Substantia nigra (tissue), 51 donors: ENCODE measurements at places on chromosomes 1 and 21.

GRCh38 chr1:243596431-243597062 is 253.5 kb downstream of the AKT3 start:
- no peak for DNase-seq

DNA sequence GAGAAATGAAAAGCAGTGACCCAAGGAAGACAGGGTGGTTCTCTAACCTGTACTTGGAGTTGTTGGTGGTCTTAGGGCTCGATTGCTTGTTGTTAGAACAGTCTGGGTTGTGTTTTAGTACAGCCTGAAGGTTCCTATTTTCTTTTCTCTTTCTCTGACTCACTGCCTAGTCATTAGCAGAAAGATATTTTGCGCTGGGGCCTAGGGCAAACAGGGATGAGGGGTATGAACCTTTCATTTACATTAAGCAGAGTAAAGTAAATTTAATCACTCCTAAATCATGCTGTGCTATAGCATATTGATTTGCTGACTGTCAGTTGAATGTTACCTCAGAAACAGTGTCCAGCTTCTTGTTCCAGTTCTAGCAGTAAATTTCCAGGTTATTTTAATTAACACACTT is 197.2 kb downstream of the RWDD3 start:
- no peak for DNase-seq

- DNase-seq, result no peak
Measured at GRCh38 chr21:46097336-46098293, at the start of gene COL6A2. TSS of gene COL6A2 (plus strand) at chr21:46098112.

GRCh38 chr1:245290836-245291235 is 136.1 kb downstream of the KIF26B start:
- DNase-seq, result no peak

GRCh38 chr1:189275796-189276195 is 1201.9 kb downstream of the BRINP3 start:
- no peak for DNase-seq
